ENCODE measurements at places on chromosomes 3 and 15.

DNA sequence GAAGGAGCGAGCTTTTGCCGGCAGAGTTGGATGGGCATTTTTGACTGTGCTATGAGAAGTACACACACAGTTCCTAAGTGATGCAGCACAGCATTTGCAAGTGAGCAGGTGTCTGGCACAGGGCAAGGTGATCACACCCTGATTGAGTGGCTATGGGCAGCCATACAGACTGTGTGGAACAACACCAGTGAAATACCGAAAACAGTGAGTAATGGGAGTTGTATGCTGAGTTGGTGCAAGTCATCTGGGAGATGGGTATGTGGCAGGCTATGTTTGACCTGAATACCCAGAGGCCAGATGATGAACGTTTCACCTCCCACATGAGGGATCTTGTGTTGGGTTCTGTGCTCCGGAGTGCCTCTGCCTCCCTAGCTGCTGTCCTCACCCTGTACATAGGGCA lies 53.5 kb upstream of the TIPARP start:
- no peak for DNase-seq

- DNase-seq, result no peak
Observed at GRCh38 chr3:65901226-65901625, 137.5 kb downstream of the MAGI1 start.

GRCh38 chr15:79171320-79172031 lies 80.9 kb upstream of the RASGRF1 start:
- no peak for DNase-seq

DNA sequence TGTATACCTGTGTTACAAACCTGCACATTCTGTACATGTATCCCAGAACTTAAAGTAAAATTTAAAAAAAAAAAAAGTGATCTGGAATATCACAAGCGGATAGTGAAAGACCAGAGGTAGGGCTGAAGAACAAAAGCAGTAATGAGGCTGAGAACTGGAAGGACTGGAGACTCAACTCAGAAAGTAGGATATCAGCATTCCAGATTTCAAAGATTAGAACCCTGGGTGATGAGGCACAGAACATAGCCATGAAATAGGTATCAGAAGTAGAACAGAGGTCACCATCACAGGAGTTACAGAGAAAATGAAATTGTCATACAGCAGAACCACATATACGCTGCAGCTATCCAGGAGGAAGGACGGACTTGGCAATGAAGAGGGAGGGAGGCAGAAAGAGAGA lies 56.1 kb downstream of the ACAP2 start:
- DNase-seq, result no peak

- no peak for DNase-seq
Observed at GRCh38 chr3:105480768-105481167, 114.1 kb downstream of the ALCAM start.

DNA sequence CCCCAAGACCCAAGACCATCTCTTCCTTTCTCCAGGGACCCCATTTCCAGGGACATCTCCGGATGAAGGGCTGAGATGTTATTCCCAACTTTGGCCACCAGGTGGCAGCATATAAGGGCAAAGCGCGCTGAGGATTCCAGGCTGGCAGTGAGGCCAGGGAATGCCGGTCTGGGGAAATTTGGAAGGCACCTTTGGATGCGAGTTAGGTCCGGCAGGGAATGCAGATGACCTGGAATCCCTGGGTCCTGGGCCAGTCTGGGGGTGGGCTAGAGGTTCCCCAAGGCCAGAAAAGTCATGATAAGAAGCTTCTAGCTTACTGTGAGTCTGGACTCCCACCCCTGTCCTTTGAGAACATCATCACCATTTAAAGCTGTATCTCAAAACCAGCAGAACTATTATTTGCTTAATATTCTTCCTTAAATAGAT lies 1.6 kb upstream of the CHST13 start:
- DNase-seq, result peak; percentile 18

DNA sequence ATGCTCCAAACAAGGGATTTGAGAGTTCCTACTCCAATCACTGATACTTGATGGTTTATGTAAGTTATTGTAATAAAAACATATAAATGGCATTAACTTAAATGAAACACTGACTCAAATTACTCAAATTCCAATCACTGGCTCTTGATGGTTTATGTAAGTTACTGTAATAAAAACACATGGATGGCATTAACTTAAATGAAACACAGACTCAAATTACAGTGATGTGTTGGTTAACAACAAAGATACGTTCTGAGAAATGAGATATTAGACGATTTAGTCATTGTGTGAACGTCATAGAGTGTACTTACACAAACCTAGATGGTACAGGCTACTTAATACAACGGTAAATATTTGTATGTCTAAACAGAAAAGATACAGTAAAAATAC lies 6.6 kb downstream of the MOBP start:
- no peak for DNase-seq

DNA sequence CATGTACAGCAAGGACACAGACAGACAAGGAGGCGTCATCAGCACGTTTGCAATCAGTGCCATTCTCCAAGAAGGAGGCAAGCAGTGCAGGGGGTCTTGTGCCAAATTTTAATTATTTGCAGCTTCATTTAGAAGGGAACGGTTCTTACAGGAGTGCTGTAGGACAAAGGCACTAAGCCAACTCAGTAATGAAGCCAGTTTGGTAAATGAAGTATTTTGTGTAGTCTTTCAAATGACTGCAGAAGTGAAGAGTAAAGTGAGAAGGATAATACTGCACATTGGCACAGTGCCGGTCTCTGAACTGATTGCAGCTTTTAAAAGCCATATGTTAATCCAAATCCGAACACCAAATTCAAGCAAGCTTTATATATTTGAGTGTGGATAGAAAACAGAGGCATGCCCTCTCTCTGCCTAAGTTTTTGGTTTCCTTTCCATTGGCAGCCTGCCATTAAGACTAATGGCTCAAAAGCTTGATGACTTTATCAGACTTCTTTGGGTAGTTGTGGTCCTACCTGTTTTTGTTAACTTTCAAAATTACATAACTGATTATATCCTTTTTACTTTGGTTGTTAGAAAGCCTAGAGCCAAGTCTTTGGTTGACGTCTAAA lies 101.3 kb downstream of the SENP2 start:
- no peak for DNase-seq

GRCh38 chr3:58079773-58080172 lies 71.6 kb downstream of the FLNB start:
- no peak for DNase-seq
